ENCODE measurements at places on chromosomes 11 and 22.

DNA sequence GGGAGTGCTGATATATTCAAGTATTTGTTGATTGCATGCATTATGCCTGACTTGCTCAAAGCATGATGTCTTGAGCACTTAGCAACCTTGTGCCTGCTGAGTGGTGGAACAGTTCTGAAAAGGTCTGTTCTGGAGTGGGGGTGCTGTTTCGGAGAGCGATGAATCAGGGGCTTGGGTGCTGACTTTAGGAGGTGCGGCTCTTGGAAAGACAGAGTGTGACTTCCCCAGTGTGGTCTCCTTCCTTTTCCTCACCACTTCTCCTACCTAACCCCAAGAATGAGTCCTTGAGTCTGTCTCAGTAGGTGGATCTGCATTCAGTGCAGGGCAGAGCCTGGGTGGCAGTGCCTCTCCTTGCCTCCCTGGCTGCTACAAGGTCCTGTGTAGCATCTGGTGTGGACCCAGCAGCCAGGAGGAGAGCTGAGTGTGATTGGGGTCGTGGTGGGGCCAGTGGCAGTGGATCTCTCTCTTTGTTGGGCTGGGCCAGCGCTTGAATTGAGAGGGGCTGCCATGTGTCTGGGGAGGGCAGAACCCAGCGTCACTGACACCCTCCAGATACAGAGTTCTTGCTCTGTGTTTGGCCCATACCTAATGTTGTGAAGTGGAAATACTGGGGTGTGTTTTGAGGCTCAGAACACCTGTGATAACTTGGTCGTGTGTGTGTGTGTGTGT, 35.9 kb downstream of the ST3GAL4 start:
- DNase-seq: no peak

- no peak for DNase-seq
These were observed 16.6 kb downstream of the TTLL8 start for GRCh38 chr22:50041361-50042065.

DNA sequence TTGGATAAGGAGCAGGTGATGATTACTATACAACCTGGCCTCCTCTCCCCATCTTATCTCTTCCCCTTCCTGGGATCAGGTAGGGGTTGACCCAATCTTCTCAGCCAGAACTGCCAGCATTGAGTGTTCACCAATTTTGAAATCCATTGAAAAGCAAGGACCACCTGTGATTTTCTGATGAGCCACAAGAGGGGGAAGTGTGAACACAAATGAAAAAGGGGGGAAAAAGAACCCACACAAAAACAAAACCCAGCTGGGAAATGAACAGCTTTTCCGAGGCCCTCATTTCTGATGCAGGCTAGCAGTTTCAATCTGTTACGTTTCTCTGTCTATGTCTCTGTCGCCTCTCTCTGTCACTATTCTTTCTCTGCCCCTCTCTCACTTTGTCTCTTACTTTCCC, 161.9 kb downstream of the INSC start:
- DNase-seq: no peak

DNA sequence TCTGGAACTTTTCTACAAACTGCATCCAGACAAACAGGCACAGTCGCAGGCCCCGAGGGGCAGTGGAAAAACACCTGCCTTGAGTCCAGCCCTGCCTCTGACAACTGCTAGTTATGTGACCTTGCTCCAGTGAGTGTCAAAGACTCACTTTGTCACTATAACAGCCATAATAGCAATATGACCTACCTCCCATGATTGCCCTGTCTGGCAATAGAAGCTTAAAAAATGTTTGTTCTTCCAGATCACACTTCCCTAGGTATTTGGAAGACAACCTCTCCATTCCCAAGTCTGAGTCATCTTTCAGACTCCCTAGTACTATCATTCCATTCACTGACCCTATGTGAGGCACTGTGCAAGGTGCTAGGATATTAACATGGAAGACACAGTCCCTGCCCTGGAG, 74.5 kb downstream of the RPL27A start:
- DNase-seq: no peak

DNA sequence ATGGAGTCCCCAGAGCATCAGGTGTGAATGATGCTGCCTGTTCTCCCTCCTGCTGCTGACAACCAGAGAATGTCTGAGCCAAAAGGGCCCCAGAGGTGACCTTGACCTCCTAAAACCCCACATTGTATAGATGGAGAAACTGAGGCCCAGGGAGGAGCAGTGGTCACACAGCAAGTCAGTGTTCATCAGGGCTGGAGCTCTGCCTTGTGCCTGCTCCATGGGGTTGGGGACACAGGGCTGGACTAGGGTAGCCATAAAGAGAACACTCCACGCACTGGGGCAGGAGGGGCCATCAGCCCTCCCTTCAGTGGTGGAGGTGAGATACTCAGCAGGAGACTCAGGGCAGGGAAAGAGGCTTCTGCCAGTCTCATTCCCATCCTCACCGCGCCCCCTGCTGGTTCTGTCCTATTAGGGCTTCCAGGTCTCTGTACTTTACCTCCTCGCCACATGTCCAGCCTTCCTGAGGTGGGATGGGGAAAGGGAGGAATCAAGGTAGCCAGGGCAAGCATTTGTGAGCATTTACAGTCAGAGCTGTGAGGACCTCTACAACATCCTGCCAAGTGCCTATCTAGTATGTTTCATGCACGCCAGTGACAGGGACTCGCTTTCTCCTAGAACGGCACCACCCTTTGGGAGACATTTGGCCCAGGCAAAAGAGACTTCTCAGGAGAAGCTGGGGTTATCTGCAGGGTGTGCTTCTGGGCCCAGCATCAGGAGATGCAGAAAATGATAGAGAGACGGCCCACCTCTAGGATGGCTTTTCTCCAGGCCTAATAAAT, 43.2 kb downstream of the NEU3 start:
- DNase-seq: peak; percentile 62

All from ureter (tissue), 1 donor.